ENCODE measurements at places on chromosomes 11 and 22. TPM values are rescaled to one million over a fixed set of nuclear protein-coding genes. Genes with fewer than 3 reads are reported as not detected.

The HEPN1 gene
- total RNA-seq, result not detected

The MPZL3 gene
- 9.8 TPM for total RNA-seq

The SAA2 gene
- not detected for total RNA-seq

The PKNOX2 gene
- 0.04 TPM for total RNA-seq

The SEZ6L gene
- not detected for total RNA-seq
